ENCODE measurements at places on chromosomes 7 and 10.

- DNase-seq, result no peak
These were observed 42.8 kb upstream of the PRSS58 start for GRCh38 chr7:142300689-142301088.

DNA sequence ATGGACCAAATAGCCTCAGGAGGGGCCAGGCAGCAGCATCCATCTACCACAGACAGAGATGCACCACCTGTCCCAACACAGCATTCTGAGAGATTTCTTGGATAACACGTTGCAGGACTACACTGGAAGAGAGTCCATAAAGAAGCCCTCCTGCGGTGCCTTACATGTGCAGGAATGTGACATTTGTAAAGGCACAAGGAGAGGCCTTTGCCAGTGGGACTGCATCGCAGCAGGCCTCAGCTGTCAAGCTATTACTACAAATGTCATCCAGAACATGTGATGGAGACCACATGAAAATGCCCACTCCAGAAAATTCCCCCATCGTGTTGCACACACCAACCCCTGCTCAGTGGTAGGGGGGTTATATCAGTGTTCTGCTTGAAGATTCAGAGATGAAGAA, 77.4 kb downstream of the ATXN7L1 start:
- DNase-seq, result no peak

DNA sequence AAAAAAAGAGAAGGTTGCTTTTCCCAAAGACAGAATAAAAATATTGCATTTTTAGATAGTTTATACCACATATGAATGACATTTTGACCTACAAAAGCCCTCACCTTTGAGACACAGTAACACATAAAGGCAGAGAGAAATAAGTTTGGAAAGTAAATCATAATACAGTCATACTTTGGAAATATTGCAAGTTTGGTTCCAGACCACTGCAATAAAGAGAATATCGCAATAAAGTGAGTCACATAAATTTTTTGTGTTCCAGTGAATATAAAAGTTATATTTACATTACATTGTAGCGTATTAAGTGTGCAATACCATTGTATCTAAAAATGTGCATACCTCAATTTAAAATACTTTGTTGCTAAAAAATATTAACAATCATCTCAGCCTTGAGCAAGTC, 40.3 kb downstream of the CCDC71L start:
- DNase-seq, result no peak

- no peak for DNase-seq
These were observed 41.2 kb upstream of the VCL start for GRCh38 chr10:73956476-73957359.
